ENCODE measurements at places on chromosomes 7 and 10.

DNA sequence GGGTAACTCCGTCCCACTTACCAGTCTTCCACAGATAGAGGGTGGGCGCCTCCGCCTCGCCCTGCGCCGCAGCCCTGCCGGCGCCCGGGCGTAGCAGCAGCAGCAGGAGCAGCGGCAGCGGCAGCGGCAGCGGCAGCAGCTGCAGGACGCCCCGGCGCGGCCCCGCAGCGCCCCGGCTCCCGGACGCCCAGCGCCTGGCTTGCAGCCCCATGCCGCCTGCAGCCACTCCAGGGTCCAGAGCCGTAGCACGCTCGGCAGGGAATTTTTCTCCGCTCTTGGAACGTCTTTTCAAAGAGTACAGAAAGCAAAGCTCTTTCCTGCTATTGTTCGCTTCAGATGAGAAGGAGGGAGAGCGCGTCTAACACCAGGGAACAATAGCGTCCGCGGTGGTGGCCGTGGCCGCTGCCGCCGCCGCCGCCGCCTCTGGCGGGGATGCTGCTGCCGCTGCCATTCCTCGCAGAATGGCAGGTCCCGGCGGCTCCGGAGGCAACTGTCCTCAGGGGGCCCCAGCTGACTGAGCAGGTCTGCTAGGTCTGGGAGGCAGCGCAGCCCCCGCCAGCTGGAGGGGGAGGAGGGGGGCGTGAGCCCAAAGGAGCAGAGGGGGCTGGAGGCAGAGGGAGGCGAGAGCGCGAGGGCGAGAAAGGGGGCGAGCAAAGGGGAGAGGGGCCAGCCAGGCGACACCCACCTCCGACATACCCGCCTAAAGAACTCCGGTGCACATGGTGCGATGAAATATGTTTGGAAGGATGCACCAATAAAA is at the start of gene THSD7A:
Gene THSD7A, minus strand, starts transcription at position 463 of the 760 bp plus-strand sequence. Its CDS starts 252 bp downstream, at position 211.
- DNase-seq, result peak; percentile 3

DNA sequence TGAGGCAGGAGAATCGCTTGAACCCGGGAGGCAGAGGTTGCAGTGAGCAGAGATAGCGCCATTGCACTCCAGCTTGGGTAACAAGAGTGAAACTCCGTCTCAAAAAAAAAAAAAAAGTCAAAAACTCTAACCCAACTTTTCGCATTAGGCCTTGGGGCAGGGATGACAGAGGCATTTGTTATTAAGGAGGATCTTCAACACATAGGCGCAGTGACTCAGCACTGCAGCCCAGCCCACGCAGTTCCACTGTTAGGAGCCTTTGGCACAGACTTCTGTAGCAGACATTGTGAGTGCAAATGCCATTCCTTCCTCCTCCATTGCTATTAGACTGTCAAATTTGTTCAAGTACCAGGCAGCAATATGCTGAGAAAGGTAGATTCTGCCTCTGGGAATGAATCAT is 43.1 kb upstream of the KLHL7 start:
- DNase-seq, result no peak

DNA sequence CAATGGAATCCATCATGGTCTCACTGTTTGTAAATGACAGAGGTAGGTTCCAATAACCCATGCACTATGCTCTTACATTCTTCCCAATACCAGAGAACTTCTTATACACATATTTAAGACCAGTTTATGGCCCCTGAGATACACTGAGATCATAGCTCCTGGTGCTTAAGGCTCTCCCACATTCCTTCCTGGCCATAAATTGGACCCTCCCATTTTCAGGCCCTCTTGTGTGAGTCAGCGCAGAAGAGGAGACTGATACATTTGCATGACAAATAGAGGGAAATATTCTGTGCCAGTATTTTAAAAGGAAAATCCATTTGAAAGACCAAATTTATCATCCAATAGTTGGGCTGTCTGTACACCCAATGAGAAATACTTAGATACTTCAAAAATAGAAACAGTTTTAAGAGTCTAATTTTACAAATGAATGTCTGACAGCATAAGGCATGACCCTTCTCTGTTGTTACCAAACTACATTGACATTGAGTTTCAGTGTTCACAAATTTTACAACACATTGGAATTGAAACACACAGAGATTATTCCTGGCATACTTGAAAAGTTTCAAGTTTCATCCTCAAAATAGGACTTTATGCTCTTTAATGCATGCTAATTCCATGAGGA is 35.3 kb downstream of the SLC16A9 start:
- DNase-seq, result no peak

GRCh38 chr10:35412900-35413491 is 76.7 kb downstream of the CCNY start:
- DNase-seq, result no peak

DNA sequence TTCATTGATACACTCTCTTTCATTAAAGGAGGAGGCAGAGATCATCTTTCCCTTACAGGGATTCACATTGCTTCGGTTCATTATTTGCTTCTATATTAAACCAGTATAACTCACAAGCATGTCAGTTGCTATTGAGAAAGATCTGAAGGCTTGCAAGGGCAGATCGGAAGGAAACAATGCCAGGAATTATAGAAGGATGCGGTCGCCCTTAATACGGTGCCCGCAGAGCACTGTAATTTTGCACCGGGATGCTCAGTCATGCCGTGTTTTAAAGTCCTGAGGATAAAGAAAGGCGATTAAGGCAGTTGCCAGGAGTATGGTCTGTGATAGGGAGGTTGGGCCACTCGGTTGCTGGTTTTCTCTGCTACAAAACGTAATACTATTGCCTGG is 350.0 kb upstream of the GALNT17 start:
- DNase-seq, result no peak

- no peak for DNase-seq
These were observed 298.5 kb downstream of the GPAM start for GRCh38 chr10:111885046-111885445.

- DNase-seq, result no peak
These were observed 55.2 kb downstream of the CDK6 start for GRCh38 chr7:92781117-92781720.

DNA sequence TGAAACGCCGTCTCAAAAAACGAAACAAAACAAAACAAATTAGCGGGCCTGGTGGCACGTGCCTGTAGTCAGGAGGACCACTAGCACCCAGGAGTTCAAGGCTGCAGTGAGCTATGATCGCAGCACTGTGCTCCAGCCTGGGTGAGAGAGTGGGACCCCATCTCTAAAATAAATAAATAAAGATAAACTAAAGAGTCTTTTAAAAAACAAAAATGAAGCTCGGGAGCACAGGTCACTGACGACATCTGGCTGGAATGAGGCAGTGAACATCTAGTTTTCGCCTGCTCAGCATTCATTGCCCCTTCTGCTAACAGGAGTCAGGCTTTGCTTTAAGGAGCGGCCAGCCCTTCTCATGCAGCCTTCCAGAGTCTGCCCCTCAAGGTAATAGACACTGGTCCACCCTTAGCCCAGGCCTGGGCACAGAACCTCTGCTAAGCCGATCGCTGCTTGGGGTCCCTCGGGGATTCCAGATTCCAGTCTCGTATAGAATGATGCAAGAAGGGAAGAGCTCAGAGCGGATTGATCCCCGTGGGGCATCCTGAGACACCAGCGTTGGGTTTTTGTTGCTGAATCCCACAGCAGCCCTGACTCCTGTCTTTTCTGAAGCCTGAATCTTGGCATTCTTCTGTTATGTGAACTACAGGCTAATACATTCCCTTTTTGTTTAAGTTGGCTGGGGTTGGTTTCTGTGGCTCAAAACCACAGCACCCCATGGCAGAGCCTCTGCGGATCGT is 14.2 kb upstream of the FOXK1 start:
- no peak for DNase-seq

DNA sequence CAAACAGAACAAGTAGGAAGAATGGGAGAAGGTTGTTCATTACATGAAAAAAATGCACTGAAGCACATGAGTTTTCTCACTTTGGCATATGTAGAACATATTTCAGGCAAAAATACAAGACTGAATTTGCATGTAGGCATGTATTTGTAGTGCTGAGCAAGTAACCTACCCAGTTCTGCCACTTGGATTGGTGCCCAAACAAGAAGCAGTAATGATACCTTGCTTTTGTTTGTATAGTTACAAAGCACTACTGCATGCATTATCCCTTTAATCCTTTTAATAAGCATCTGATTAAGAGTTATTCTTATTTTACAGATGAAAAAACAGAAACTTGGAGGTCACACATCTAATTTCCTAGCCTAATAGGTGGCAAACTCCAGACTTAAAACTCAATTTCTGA is 23.1 kb upstream of the CTTNBP2 start:
- no peak for DNase-seq

DNA sequence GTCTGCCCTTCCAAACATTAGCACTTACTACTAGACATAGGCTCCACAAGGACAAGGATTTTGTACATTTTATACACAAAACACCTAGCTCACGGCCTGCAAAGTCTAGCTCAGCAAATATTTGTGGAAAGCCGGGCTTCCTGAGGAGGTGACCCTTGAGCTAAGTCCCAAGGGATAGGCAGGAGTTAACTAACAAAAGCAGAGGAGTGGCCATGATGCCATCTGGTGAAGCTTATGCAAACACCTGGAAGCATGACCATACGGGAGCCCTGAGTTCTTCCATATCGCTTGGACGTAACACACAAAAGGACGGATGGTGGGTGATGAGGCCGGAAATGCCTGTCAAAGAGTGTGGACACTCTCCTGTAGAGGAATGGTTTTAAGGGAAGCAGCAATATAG is 25.9 kb upstream of the YAE1 start:
- DNase-seq, result peak; percentile 24

DNA sequence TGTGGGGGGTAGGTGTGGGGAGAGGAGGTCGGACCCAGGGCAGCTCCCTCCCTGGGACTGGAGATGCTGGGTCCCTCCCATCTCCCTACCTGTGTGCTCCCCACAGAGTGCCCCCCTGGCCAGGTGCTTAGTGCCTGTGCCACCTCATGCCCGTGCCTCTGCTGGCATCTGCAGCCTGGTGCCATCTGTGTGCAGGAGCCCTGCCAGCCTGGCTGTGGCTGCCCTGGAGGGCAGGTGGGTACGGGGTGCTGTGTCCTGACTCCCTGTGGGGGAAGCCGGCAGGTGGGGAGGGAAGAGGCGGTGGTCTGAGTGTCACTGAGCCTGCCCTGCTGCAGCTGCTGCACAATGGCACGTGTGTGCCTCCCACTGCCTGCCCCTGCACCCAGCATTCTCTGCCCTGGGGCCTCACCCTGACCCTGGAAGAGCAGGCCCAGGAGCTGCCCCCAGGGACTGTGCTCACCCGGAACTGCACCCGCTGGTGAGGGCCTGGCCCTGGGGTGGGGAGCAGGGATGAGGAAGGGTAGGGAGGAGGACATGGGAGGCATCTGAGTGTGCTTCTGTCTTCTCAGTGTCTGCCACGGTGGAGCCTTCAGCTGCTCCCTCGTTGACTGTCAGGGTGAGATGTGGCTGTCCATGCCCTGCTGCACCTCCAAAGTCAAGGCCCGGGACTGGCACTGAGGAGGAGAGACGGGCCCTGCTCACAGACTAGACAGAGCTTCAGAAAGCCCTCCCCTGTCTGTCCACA is 11.7 kb upstream of the ZNF862 start:
- no peak for DNase-seq

Data from NCI-H2029 treated with DMSO at 0.1 percent for 48 hours (cell line).